BE2C (cell line): ENCODE measurements at places on chromosomes 1 and 21.

DNA sequence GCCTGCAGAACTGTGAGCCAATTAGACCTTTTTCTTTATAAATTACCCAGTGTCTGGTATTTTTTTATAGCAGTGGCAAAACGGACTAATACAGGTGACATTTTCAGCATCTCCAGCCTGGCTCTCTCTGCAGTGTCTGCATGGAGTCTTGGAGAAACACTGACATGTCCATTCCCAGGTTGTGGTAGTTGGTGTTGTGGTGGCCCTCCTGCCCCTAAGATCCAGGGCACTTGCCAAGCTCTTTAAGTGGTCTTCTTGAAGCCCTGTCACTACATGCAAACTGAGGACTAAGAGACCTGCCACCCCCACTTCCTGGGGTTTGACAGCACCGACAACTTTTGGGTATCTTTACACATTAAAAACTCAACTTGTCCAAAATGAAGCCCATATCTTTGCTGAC lies 419.4 kb downstream of the NPHP4 start:
- DNase-seq = no peak

GRCh38 chr21:36783612-36784374 lies 84.9 kb downstream of the SIM2 start:
- no peak for DNase-seq

- no peak for DNase-seq
Observed at GRCh38 chr1:119080586-119080985, 59.9 kb downstream of the WARS2 start.

DNA sequence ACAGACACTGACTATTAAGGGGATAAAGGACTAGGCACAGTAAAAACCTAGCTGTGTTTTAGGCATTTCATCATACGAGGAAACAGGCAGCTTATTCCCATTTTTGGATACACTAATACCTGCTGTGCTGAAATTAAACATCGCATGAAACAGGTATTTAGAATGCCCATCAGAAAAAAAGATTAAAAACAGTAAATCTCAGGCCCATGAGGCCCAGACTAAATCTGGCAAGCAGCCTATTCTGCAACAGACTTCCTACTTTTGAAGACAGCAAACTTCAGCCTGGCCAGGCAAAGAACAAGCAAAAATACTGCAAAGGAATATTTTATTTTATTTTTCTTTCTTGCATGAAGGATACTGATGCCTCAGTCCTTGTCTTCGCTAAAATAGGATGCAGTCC lies 240.2 kb downstream of the LMO4 start:
- no peak for DNase-seq

DNA sequence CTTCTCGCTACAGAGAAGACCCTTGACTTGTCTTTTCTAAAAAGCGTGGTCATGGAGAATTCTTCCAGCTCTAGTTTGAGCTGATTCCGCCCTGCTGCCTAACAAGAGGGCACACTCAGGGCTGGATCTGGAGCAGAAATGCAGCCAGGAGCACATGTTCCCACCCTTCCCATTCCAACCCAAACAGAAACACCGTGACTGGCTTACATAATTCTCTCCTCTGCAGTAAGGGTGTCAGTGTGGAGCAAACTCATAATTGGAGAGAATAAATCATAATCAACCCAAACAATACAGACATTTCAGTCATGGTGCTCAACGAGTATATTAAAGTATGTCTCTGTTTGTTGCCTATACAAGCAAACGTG lies 34.5 kb downstream of the CTNNBIP1 start:
- DNase-seq = no peak

DNA sequence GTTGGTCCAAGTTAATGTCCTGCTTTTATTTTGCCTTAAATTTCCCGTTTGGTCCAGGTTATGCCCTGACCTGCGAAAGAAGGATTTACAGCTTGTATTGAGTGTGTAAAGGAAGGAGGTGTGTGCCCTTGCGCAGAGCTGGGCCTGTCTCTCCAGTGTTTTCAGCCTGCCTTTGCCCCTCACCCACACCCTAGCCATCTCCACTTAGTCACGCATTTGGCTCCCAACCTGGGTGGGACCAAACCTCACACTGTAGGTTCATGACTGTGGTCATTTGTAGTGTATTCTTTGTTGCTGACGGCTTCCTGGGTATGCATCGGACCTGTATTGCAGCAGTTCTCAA lies 572 bp upstream of the SRSF10 start:
- DNase-seq = peak; percentile 10

GRCh38 chr1:63198871-63199394 lies 123.4 kb upstream of the FOXD3 start:
- DNase-seq = no peak

DNA sequence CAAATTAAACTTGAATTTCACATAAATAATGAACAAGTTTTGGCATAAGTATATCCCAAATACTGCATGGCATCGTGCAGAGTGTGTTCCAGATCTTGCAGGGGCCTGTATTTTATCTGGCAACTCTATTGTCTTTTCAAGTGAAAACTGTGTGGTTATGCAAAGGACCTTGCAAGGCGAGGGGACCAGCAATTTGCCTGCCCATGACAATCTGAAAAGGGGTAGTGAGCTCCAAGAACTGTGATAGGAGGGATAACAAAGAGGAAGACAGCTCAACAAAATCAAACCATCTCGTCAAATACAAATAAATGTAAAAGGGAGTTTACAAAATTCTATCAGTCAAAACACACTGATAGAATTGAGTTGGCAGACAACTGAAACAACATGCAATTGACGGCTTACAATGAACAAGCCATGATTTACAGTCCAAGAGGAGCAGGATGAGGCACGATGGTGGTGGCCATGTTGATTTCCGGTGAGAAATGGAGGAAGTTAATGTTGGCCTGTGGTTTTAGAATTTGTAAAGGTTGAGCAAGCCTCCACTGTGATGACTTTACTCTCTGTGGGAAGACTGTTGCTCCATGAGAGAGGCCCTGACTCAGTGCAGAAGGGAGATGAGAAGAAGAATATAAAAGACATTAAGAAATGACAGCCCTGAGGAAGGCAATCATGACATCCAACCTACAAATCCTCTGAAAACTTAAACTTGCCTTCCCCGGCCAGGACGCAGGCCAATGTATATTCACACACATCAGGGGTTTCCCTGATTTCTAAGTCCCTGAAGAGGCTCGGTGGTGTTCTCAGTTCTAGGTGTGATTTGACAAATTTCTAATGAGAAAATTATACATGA lies 132.2 kb downstream of the ADSS2 start:
- DNase-seq = no peak

DNA sequence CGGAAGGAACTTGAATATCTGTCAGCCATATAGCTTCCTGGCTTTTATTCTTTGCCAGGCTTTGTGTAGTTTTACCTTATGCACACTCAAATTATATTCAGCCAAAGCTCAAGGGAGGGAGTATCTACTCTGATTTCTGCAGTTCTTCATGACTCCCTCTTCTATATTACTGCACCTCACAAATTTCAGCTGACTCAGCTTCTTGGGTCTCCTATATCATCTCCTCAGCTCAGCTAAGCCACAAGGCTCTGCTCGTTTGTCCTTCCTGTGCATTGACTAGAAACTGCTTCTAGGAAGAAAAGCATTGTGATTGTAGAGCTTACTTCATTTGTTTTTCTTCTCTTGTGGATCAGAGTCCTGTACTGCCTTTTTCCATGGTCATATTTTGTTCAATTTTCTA lies 37.4 kb downstream of the BTBD8 start:
- no peak for DNase-seq

DNA sequence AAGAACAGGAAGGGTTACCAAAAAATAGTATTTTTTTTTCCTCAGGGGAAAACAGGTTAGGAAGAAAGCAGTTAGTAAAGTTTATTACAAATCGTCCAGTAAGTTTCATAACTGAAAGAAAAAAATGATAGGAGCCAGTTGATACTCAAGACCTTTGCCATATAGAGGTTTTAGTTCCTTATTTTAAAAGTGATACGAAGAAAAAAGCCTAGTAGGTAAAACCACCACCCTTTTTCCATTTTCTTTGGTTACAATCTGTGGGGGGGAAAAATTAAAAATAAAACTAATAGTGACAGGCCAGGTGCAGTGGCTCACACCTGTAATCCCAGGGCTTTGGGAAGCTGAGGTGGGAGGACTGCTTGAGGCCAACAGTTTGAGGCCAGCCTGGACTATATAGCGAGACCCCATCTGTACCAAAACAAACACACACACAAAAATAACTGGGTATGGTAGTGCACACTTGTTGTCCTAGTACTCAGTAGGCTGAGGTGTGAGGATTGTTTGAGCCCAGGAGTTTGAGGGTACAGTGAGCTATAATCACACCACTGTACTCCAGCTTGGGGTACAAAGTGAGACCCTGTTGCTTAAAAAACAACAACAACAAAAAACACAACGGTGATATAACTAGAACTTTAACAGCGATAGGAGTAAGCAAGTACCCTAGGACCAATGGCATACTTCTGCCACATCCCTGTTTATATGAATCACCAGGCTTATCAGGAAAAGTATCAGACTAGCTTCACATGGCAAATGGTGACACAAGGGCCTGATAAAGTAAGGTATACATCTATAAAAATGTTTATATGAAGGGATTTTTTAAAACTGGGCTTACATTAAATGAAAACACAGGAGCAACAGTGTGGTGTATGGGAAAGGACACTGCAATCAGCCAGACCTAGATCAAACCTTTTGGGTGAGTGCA lies 5.4 kb downstream of the TMEM59 start:
- DNase-seq = no peak

- no peak for DNase-seq
Observed at GRCh38 chr1:153030895-153031294, at the start of gene SPRR1B. Gene SPRR1B (plus strand): TSS chr1:153031203. CDS start chr1:153032346, 1,143 bp downstream.

- no peak for DNase-seq
Observed at GRCh38 chr1:47415728-47416318, at the start of gene FOXE3. Gene FOXE3 (plus strand): TSS chr1:47416285. CDS start chr1:47416316, 31 bp downstream.

DNA sequence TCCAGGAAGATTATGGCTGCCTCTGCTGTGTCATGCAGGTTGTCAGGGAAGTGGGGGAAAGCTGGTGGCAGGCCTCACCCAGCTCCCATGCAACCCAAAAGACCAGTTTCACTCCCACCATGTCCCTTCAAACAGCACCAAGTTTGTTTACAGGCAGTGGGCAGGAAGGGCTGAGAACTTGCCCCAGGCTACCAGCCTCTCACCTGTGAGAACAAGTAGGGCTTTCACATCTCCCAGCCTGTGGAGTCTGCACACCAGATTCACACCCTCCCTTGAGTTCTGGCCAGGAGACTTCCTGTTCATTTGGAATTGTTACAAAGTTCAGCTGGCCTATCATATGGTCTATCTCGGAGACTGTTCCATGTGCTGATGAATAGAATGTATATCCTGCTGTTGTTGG lies 27.8 kb downstream of the RPAP2 start:
- DNase-seq = no peak

DNA sequence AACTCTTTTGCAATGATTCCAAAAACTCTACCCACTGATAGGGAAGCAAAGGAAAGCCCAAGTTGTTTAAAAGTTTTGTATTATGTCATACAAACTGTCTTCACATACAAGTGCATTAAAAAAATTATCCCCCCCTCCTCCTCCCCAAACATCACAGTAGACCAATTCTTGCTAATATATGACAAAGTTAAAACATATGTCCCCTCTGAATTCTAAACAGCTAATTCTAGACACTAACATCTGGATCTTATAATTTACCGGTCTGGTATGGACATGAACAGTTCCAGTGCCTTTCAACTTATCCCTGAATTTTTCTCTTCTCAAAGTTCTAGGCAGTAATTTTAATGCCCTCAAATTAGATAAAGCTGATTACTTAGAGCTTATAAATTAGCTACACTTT lies 13.4 kb downstream of the RIT1 start:
- no peak for DNase-seq

DNA sequence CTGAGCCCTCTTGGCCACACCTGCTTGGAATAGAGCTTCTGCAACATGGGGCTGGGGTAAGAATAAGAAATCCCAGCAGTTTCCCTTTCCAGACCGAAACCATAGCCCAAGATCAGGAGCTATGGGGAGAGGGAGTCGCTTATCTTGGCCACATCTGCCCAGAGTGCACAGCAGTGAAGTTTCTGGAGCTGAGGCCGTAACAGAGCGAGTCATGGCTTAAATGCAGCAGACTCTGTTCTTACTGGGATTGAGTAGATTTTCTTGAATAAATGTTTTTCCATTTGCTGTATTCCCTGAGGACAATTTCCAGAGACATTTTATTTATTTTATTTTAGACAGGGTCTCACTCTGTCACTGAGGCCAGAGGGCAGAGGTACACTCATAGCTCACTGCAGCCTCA lies 33.5 kb downstream of the CFAP57 start:
- no peak for DNase-seq

DNA sequence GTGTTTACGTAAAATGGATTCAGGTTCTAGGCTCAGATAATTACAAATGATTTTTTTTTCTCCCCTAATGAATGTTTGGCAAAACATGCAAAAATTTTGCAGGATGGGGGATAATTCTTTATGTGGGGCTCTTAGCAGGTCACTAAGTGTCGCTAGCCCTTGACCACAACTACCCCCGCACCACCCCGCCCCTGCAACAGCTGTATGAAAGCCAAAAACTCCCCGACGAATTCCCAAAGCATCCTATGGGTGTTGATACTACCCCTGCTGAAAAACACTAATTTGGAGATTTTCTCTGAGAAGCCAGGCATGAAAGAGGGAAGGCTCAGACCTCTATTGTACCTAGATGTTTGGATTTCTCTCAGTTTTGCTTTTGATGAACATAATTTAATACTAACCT lies 243.0 kb downstream of the TRABD2B start:
- no peak for DNase-seq

GRCh38 chr1:37464443-37464842 lies 9.9 kb upstream of the ZC3H12A start:
- no peak for DNase-seq

DNA sequence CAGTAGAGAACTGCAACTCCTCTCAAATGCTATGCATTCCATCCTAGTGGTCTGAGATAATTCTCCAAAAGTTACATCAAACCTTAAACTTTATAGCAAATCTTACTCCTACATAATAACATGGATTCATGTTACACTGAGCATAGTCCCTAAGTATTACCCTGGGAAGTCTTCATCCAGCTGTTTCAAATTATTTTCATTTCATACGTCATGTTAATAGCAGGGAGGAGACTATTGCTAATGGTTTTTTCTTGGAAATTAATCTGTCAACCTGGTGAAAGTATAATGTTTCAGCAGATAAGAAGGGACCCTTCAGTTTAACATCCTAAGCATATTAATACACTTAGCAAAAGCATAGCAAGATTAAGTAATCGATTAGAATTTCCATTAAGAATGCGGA lies 318.1 kb downstream of the USP25 start:
- DNase-seq = no peak

DNA sequence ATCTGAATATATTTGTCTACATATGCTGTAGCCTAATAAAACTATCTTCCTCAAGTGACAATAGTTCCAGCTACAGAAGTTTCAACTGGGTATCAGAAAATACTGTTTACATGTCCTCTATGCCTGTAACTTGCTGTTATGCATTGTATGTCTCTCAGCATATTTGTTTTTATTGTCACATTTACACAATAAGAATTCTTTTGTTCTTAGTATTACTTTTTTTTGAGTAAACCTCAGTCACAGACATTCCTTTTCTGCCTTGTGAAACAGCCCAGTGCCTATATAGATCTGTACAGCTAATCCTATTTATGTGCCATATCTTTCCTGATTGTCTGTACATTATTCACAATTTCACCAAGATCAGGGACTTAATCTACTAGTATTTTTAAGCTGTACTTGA lies 565.2 kb downstream of the NEGR1 start:
- no peak for DNase-seq

DNA sequence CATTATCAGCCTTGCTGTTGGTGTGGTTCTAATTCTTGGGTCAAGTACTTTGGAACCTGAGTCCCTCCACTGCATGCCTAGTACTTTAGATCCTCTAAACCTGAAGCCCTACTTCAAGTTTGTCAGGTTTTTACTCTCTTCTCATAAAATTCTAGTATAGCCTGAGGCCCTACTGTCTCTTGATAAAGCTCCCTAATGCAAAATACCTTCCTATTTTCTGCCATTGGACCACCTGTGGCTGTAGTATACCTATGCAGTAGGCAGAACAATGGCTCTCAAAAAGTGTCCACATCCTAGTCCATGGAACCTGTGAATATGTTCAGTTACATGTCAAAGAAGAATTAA lies 47.5 kb upstream of the NEK7 start:
- no peak for DNase-seq
